ENCODE measurements at places on chromosomes 5 and 9. TPM values are rescaled to one million over a fixed set of nuclear protein-coding genes. Genes with fewer than 3 reads are reported as not detected.

SLC1A1 gene
- 3.8 TPM for total RNA-seq

GRCh38 chr5:73853091-73853490 is 227.1 kb downstream of the ARHGEF28 start:
- no peak overlapping the region for H3K27ac ChIP-seq
- H3K36me3 ChIP-seq = peaks cover 8% of the 10 kb centered on the region
- no peaks in the 10 kb centered on the region for H3K4me1 ChIP-seq
- no peak overlapping the region for H3K4me3 ChIP-seq

DNA sequence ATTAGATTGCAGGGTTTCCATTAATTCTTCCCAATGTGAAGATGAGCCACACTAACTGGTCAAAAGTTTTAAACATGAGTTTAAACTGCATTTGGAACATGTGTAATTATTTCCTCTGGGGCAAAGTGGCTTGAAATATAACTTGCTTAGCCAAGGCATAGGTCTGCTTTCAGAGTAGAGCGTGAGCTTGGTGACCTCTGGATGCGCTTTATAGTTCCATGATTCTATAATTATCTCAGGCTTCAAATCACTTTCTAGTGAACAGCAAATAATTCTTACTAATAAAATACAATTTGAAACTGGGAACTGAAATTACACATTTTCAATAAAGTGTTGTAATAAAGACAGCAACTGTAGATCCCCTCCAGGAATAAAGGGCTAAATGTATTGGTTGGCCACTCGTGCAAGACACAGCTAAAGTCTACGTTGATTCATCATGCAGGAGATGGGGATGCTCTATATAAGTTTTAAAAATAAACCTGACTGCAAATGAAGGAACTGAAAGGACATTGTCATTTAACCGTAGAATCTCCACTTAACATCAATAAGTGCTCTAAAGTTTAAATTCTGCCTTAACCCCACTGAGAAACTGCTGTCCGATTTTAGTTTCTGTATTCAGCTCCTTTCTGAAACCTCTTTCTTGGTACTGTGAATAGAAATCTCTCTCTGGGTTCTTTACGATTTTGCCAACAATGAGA is 460.0 kb downstream of the PSAT1 start:
- H3K27ac ChIP-seq = no peak overlapping the region
- H3K36me3 ChIP-seq = no peaks in the 10 kb centered on the region
- no peaks in the 10 kb centered on the region for H3K27me3 ChIP-seq
- no peaks in the 10 kb centered on the region for H3K4me1 ChIP-seq
- no peak for DNase-seq

GRCh38 chr9:98906273-98907040 is 37.2 kb upstream of the COL15A1 start:
- DNase-seq = no peak
- no peak overlapping the region for H3K27ac ChIP-seq
- H3K36me3 ChIP-seq = no peaks in the 10 kb centered on the region
- H3K27me3 ChIP-seq = no peaks in the 10 kb centered on the region
- no peaks in the 10 kb centered on the region for H3K4me1 ChIP-seq

GRCh38 chr9:136536721-136537241 is 9.1 kb downstream of the NOTCH1 start:
- H3K4me1 ChIP-seq = peaks cover 9% of the 10 kb centered on the region
- H3K4me3 ChIP-seq = no peak overlapping the region
- H3K36me3 ChIP-seq = peaks cover 10% of the 10 kb centered on the region
- H3K27me3 ChIP-seq = no peaks in the 10 kb centered on the region
- no peak for DNase-seq

DNA sequence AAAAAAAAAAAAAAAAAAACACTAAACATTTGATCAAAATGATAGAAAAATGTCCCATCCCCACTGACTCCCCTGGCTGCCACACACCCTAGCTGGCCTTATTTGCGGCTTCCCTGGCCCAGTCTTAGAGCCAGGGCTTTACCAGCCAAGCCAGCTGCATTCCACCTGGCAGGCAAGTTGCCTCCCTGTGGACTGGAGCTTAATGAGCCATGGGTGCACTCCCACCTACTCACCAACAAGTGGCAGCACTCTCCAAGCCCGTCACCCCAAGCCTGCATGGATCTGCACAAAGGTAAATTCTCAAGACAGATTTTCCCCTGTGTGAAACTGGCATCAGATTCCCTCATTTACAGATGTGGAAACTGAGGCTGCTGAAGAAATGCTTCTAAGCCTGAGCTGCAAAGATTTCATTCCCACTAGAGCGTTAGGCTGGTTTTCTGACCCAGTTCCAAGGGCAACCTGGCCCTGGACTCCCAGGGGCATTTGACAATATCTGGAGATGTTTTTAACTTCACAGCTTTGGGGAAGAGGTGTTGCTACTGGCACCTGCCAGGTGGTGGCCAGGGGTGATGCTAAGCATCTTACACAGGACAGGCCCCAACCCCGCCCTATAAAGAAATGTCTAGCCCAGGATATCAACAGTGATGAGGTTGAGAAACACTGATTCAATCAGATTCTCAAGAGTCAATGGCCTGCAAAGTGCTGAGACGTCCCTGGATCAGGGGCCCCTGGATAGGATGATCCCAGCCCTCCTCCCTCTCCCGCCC is 21.9 kb upstream of the VDAC1 start:
- no peaks in the 10 kb centered on the region for H3K36me3 ChIP-seq
- H3K4me3 ChIP-seq = no peak overlapping the region
- DNase-seq = peak; percentile 33
- no peaks in the 10 kb centered on the region for H3K27me3 ChIP-seq

Data from progenitor cell of endocrine pancreas (in vitro differentiated cells).